ENCODE measurements at places on chromosomes 5 and 9.

DNA sequence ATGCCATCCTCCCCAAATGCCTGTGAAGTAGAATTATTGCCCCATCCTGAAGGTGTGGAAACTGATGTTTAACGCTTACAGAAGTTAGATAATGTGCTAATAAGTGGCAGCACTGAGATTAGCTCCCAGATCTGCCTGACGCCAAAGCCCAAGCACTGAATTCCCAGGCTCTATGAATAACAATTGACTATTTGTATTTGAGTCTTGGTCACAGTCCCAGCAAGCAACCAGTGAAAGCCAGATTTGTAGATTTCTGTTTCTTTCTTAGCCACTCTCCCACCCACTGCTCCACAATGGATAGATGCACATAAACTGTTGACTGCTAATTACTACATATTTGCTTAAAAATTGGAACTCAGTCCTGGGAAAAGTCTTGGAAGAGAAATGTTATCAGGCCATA lies 34.4 kb downstream of the FAM240B start:
- no peaks in the 10 kb centered on the region for H3K36me3 ChIP-seq
- peaks cover 5% of the 10 kb centered on the region for H3K27me3 ChIP-seq
- no peak overlapping the region for H3K27ac ChIP-seq

GRCh38 chr9:7366121-7366520 lies 433.5 kb downstream of the DMAC1 start:
- H3K27ac ChIP-seq = no peak overlapping the region
- no peaks in the 10 kb centered on the region for H3K36me3 ChIP-seq
- H3K4me3 ChIP-seq = no peak overlapping the region

DNA sequence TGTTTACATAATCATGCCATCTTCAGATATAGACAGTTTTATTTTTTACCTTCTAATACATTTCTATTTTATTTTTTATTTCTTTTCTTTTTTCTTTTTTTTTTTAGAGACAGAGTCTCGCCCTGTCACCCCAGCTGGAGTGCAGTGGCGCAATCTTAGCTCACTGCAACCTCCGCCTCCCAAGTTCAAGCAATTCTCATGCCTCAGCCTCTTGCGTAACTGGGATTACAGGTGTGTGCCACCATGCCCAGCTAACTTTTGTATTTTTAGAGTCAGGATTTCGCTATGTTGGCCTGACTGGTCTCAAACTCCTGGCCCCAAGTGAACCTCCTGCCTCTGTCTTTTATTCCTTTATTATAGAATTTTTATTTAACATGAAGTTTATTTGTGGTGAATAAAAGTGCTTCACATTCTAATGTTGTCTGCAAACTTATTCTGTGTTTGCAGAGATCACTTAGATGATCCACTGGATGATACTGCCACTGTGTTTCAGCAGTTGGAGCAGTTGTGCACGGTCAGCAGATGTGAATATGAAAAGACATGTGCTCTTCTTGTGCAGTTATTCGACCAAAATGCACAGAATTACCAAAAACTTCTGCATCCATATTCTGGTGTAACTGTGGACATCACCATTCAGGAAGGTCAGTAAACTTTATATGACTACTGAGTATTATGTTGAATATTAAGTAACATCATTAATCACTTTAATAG lies 62.2 kb downstream of the RANBP17 start:
- no peaks in the 10 kb centered on the region for H3K4me1 ChIP-seq
- H3K4me3 ChIP-seq = no peak overlapping the region

DNA sequence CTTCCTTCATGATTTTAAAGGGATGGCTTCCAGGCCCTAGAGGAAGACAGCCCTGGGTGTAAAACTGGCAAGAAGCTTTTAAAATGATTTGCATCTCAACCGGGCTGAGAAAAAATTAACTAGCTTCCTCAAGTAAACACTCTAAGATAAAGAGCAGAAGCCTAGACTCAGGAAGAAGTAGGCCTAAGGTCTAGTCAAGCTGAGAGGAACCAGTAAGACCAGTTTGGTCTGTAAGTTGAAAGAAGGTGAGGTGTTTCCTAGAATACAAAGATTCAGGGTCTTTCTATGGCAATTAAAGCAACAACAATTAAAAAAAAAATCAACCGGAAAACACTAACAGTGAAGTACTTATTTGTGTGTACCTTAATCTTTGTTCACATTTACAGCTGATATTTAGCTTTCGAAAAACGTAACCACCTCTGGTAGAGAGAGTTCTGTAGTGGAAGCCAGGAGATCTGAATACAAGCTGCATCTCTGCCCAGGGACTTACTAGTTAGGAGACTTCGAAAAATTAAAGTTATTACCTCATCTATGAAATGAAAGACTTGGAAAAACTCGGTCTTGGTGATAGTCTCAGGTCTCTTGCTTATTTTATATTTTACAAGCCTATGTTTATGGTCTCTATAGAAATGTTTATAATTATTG lies 75.7 kb downstream of the TUSC1 start:
- H3K4me1 ChIP-seq = no peaks in the 10 kb centered on the region
- H3K4me3 ChIP-seq = no peak overlapping the region
- DNase-seq = no peak
- H3K36me3 ChIP-seq = no peaks in the 10 kb centered on the region
- no peak overlapping the region for H3K27ac ChIP-seq

- peaks cover 61% of the 10 kb centered on the region for H3K4me1 ChIP-seq
- H3K27ac ChIP-seq = no peak overlapping the region
- H3K36me3 ChIP-seq = peaks cover 9% of the 10 kb centered on the region
- no peak overlapping the region for H3K4me3 ChIP-seq
- no peaks in the 10 kb centered on the region for H3K27me3 ChIP-seq
Measured at GRCh38 chr5:59001154-59001553, 418.3 kb downstream of the RAB3C start.

Data from naive thymus-derived CD8-positive, alpha-beta T cell (primary cell).